ENCODE measurements at places on chromosomes 2 and 18.

- no peak overlapping the region for H3K4me3 ChIP-seq
- no peaks in the 10 kb centered on the region for H3K36me3 ChIP-seq
- H3K4me1 ChIP-seq: no peaks in the 10 kb centered on the region
- DNase-seq: no peak
- H3K27ac ChIP-seq: no peak overlapping the region
- peaks cover 42% of the 10 kb centered on the region for H3K27me3 ChIP-seq
Measured at GRCh38 chr2:227115761-227116160, 48.2 kb downstream of the COL4A4 start.

- H3K4me3 ChIP-seq: no peak overlapping the region
- no peak overlapping the region for H3K27ac ChIP-seq
- no peak for DNase-seq
- peaks cover 27% of the 10 kb centered on the region for H3K27me3 ChIP-seq
Measured at GRCh38 chr18:11148680-11149440, 509 bp downstream of the PIEZO2 start.

GRCh38 chr2:69786052-69786560 lies 43.4 kb upstream of the GMCL1 start:
- H3K27me3 ChIP-seq: no peaks in the 10 kb centered on the region
- peaks cover 10% of the 10 kb centered on the region for H3K4me1 ChIP-seq
- no peak for DNase-seq
- H3K4me3 ChIP-seq: no peak overlapping the region
- H3K27ac ChIP-seq: no peak overlapping the region

DNA sequence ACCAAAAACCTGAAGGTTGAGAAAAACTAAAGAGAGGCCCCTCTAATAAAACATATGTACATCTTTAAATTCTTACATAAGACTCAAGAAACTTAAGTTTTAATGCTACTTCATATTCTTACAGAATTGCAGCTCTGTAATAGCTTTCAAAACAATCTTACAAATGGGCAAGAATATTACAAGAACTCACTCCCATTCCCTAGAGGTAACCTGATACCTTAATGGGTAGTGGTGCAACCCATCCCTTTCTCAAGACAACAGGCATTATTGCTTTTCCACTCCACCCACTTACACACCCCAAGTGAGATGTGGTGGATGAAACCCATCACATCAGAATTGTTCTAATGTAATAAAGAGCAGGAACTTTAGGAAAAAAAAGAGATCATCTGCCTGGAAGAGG lies 103.7 kb downstream of the RBMS1 start:
- peaks cover 6% of the 10 kb centered on the region for H3K36me3 ChIP-seq
- H3K4me3 ChIP-seq: peak overlapping the region; percentile 45
- H3K27me3 ChIP-seq: no peaks in the 10 kb centered on the region
- no peak for DNase-seq

- DNase-seq: no peak
- no peak overlapping the region for H3K4me3 ChIP-seq
- peaks cover 2% of the 10 kb centered on the region for H3K36me3 ChIP-seq
- H3K27me3 ChIP-seq: peaks cover 31% of the 10 kb centered on the region
- no peaks in the 10 kb centered on the region for H3K4me1 ChIP-seq
Measured at GRCh38 chr2:48048476-48049171, 142.3 kb upstream of the FBXO11 start.

DNA sequence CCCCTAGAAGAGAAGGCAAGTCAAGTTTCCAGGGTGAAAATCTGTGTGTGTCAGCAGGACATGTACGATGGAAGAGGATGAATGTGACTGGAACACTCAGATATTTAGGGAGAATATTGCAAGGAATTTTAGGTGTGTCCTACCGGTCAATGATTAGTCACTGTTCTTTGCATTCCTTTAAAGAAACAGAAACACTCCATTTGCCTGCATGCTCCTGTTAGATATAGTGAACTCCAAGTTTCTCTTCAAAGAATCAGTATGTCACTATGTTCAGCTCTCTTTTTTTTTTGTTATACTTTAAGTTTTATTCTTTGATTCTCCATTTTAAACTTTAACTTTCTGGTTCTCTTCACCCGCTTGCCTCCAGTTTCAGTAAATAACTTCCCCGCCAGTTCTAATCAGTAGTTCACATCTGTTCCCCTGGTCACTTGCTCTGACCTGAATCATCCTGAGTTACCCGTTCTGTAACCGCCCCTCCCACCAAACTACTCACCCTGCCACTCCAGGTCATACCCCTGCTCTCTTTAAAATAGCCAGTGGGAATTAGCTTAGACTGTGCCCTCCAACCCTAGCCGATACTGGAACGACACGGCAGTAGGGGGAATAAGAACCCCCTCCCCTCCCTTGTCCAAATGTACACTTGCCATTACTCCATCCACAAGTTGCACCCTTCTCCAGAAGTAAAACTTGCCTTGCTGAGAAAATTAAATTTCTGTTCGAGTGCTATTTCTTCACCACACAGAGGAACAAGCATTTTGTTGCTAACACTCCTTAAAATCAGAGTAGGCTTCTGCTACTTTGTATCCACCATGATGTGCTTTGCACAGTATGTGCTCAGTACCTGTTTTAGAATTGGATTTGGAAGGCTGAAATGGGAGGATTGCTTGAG lies 268.4 kb downstream of the METTL4 start:
- no peaks in the 10 kb centered on the region for H3K36me3 ChIP-seq
- H3K4me3 ChIP-seq: no peak overlapping the region
- H3K27ac ChIP-seq: no peak overlapping the region
- H3K27me3 ChIP-seq: peaks cover 57% of the 10 kb centered on the region
- no peaks in the 10 kb centered on the region for H3K4me1 ChIP-seq
- no peak for DNase-seq

DNA sequence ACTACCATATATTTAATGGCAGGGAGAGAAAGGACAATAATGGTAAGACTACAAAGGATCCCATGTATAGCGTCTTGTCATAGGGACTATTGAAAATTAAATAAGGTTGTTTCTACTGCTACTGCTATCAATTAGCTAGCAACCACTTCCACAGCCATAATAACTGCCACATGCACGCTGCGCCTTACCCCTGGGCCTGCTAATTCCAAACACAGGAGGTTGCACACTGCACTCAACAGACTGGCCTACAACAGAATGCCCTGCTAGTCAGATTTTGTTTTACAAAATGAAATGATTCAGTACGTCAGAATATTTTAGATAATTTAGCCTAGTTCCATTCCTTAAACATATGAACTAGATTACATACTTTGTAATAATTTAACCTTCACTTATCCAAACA lies 121.0 kb upstream of the SMAD7 start:
- H3K27ac ChIP-seq: no peak overlapping the region
- peaks cover 2% of the 10 kb centered on the region for H3K36me3 ChIP-seq
- H3K4me3 ChIP-seq: no peak overlapping the region

- H3K27ac ChIP-seq: no peak overlapping the region
- DNase-seq: no peak
- peaks cover 21% of the 10 kb centered on the region for H3K27me3 ChIP-seq
- no peaks in the 10 kb centered on the region for H3K36me3 ChIP-seq
Measured at GRCh38 chr2:165003443-165004130, 48.3 kb upstream of the SLC38A11 start.

GRCh38 chr2:9539531-9539930 lies 16.1 kb downstream of the ADAM17 start:
- peaks cover 14% of the 10 kb centered on the region for H3K4me1 ChIP-seq
- H3K36me3 ChIP-seq: peaks cover 17% of the 10 kb centered on the region
- H3K4me3 ChIP-seq: no peak overlapping the region

DNA sequence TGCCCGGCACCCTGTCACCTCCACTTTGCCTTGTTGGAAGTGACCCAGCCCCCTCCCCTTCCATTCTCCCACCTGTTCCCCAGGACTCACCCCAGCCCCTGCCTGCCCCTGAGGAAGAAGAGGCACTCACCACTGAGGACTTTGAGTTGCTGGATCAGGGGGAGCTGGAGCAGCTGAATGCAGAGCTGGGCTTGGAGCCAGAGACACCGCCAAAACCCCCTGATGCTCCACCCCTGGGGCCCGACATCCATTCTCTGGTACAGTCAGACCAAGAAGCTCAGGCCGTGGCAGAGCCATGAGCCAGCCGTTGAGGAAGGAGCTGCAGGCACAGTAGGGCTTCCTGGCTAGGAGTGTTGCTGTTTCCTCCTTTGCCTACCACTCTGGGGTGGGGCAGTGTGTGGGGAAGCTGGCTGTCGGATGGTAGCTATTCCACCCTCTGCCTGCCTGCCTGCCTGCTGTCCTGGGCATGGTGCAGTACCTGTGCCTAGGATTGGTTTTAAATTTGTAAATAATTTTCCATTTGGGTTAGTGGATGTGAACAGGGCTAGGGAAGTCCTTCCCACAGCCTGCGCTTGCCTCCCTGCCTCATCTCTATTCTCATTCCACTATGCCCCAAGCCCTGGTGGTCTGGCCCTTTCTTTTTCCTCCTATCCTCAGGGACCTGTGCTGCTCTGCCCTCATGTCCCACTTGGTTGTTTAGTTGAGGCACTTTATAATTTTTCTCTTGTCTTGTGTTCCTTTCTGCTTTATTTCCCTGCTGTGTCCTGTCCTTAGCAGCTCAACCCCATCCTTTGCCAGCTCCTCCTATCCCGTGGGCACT lies 4.5 kb downstream of the RETREG2 start:
- H3K27me3 ChIP-seq: no peaks in the 10 kb centered on the region
- no peak overlapping the region for H3K4me3 ChIP-seq
- peaks cover 44% of the 10 kb centered on the region for H3K36me3 ChIP-seq

- no peaks in the 10 kb centered on the region for H3K27me3 ChIP-seq
- no peak for DNase-seq
- H3K36me3 ChIP-seq: peaks cover 37% of the 10 kb centered on the region
- peaks cover 94% of the 10 kb centered on the region for H3K4me1 ChIP-seq
Measured at GRCh38 chr2:101300836-101301235, 7.7 kb downstream of the RNF149 start.

- no peak for DNase-seq
- peaks cover 41% of the 10 kb centered on the region for H3K4me1 ChIP-seq
- no peaks in the 10 kb centered on the region for H3K27me3 ChIP-seq
- no peaks in the 10 kb centered on the region for H3K36me3 ChIP-seq
- H3K27ac ChIP-seq: no peak overlapping the region
Measured at GRCh38 chr2:189304360-189304759, 124.8 kb upstream of the COL5A2 start.

- no peaks in the 10 kb centered on the region for H3K4me1 ChIP-seq
- no peak overlapping the region for H3K4me3 ChIP-seq
- peaks cover 52% of the 10 kb centered on the region for H3K27me3 ChIP-seq
- H3K27ac ChIP-seq: no peak overlapping the region
Measured at GRCh38 chr2:152499331-152499816, 164.4 kb downstream of the FMNL2 start.

GRCh38 chr18:5979971-5980457 lies 84.7 kb upstream of the TMEM200C start:
- DNase-seq: no peak
- H3K4me3 ChIP-seq: no peak overlapping the region
- no peak overlapping the region for H3K27ac ChIP-seq
- peaks cover 5% of the 10 kb centered on the region for H3K4me1 ChIP-seq
- H3K27me3 ChIP-seq: no peaks in the 10 kb centered on the region

GRCh38 chr2:164847291-164847690 lies 5.7 kb upstream of the COBLL1 start:
- H3K27ac ChIP-seq: no peak overlapping the region
- H3K27me3 ChIP-seq: no peaks in the 10 kb centered on the region
- no peaks in the 10 kb centered on the region for H3K4me1 ChIP-seq
- no peaks in the 10 kb centered on the region for H3K36me3 ChIP-seq
- no peak overlapping the region for H3K4me3 ChIP-seq

All from central memory CD8-positive, alpha-beta T cell (primary cell).